Renal pelvis (tissue), 12 donors: ENCODE measurements at places on chromosomes 6 and 20. TPM values are rescaled to one million over a fixed set of nuclear protein-coding genes. Genes with fewer than 3 reads are reported as not detected.

The TMEM151B gene
- polyA plus RNA-seq: 1.0 TPM

The TEAD3 gene
- 53.0 TPM for polyA plus RNA-seq

The TINAG gene
- polyA plus RNA-seq: 27.1 TPM

The REM1 gene
- polyA plus RNA-seq: 0.34 TPM

The XKR7 gene
- 0.43 TPM for polyA plus RNA-seq

The C20orf144 gene
- 0.26 TPM for polyA plus RNA-seq

The UBE2C gene
- 78.8 TPM for polyA plus RNA-seq

The ZSCAN9 gene
- polyA plus RNA-seq: 39.2 TPM

The CRIP3 gene
- 3.8 TPM for polyA plus RNA-seq

The POM121L2 gene
- not detected for polyA plus RNA-seq

The MUC22 gene
- polyA plus RNA-seq: not detected

The ID1 gene
- 207 TPM for polyA plus RNA-seq

The BMP2 gene
- 20.3 TPM for polyA plus RNA-seq

The DSP gene
- 83.5 TPM for polyA plus RNA-seq

The RAET1L gene
- not detected for polyA plus RNA-seq

The CRISP3 gene
- polyA plus RNA-seq: 0.26 TPM

The FNDC1 gene
- 9.4 TPM for polyA plus RNA-seq

The CALHM4 gene
- polyA plus RNA-seq: 1.1 TPM

The BPI gene
- polyA plus RNA-seq: 1.2 TPM

The SLC29A1 gene
- polyA plus RNA-seq: 38.5 TPM

The CD93 gene
- 39.1 TPM for polyA plus RNA-seq

The FAM50B gene
- 12.2 TPM for polyA plus RNA-seq

The DZANK1 gene
- polyA plus RNA-seq: 10.9 TPM

The RWDD2A gene
- polyA plus RNA-seq: 6.2 TPM

The CAP2 gene
- 12.6 TPM for polyA plus RNA-seq

The HMGCLL1 gene
- polyA plus RNA-seq: 2.9 TPM

The KCNK5 gene
- polyA plus RNA-seq: 14.1 TPM

The IL20RA gene
- polyA plus RNA-seq: 2.6 TPM

The MEP1A gene
- not detected for polyA plus RNA-seq

The SEMG1 gene
- polyA plus RNA-seq: 0.16 TPM

The OLIG3 gene
- polyA plus RNA-seq: not detected

The USP49 gene
- 9.9 TPM for polyA plus RNA-seq

The ENPP3 gene
- 11.3 TPM for polyA plus RNA-seq

The ELOVL4 gene
- 2.4 TPM for polyA plus RNA-seq

The RBPJL gene
- not detected for polyA plus RNA-seq

The SOX18 gene
- 14.1 TPM for polyA plus RNA-seq

The PDYN gene
- 0.41 TPM for polyA plus RNA-seq

The TMEM200A gene
- polyA plus RNA-seq: 24.1 TPM

The TREM1 gene
- polyA plus RNA-seq: 0.09 TPM

The HSF2 gene
- 34.6 TPM for polyA plus RNA-seq

The SGK2 gene
- polyA plus RNA-seq: 66.7 TPM

The SIRPB1 gene
- 0.25 TPM for polyA plus RNA-seq

The FLRT3 gene
- polyA plus RNA-seq: 125 TPM

The MTFR2 gene
- polyA plus RNA-seq: 2.9 TPM

The KIAA0408 gene
- polyA plus RNA-seq: 3.9 TPM

The SPDEF gene
- not detected for polyA plus RNA-seq

The TAGAP gene
- 0.58 TPM for polyA plus RNA-seq

The LTA gene
- 0.27 TPM for polyA plus RNA-seq

The ULBP2 gene
- 0.70 TPM for polyA plus RNA-seq

The CYP21A2 gene
- polyA plus RNA-seq: 1.8 TPM
